Smooth muscle cell of the brain vasculature (primary cell): ENCODE measurements at places on chromosomes 6 and 20.

DNA sequence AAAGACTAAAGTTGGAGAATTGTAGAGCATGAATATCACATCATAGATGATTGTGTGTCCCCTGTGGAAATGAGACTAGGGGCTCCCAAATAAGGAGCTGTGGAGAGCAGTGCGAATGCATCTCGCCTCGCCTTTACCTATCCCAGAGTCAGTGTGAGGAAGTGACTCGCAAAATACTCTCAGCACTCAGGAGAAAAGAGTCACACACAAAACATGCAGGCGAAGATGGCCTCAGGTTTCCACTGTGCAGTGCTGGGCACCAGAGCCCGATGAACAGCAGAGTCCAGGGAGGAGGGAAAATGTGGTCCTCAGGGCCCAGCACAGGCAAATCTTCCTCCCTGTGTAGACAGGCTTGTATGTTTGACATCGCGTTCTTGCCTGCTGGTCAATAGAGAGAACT is 126.5 kb upstream of the AFDN start:
- no peak for DNase-seq

DNA sequence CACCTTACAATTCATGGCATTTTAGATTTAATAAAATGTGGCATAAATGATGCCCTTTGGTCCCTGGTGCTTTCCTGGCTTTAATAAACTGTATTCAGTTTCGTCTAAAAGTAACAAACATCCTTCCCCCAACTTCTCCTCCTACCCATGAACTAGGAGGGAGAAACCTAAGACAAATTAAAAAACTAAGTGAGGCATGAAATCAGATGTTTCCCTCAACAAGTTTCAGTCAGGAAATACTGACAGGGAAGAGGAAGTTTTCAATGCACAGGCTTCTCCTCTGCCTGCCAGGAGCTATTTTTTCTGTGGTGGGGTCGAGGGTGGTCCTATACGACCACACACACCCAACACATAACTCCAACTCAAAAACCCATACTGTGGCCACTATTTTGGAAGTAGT is 10.0 kb downstream of the HBS1L start:
- no peak for DNase-seq

DNA sequence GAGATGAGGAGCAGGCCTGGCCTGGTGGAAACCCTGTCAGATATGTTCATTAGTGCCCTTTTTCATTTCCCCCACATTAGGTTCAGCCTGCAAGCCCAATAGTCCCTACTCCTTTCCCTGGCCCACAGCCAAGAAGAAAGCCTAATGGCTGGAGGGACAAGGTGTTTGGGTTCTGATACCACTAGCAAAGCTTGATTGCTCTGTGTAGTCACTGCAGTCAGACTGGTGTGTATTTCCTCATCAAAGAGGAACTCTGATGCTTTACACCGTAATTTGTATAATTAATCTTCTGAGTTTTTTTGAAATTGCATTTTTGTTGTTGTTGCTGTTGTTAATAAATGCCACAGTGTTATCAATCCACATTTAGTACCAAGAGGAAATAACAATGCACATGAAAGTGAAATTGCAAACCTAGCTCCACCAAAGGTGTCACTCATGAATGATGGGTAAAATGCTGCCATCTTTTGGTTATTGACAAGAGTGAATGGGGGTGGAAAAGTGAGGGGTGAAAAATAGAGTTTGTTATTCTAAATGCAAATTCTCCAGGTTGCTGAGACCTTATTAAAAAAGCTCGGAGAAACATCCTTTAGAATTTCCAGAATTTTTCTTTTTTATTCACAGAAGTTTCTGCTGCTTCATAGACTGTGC is 320.2 kb upstream of the POU3F2 start:
- no peak for DNase-seq

- DNase-seq, result no peak
Measured at GRCh38 chr6:498795-499231, 107.3 kb downstream of the IRF4 start.

- no peak for DNase-seq
Measured at GRCh38 chr20:46802722-46803121, 91.9 kb upstream of the EYA2 start.

GRCh38 chr20:46073443-46073842 is 16.3 kb downstream of the NCOA5 start:
- no peak for DNase-seq

GRCh38 chr6:15981956-15982355 is 146.9 kb upstream of the MYLIP start:
- DNase-seq, result no peak

DNA sequence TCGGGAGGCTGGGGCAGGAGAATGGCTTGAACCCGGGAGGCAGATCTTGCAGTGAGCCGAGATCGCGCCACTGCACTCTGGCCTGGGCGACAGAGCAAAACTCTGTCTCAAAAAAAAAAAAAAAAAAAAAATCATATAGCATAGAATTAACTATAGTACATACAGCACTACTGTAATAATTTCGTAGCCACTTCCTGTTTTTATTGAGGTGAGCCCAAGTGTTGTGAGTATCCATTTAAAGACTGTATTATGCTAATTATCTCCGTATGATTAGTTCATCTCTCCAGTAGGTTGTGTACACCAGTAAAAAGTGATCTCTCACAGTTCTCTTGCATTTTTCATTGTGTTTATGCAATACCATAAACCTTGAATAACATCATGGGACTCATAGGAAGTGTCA is 70.6 kb downstream of the IYD start:
- no peak for DNase-seq

- no peak for DNase-seq
Measured at GRCh38 chr20:61002090-61002489, 250.0 kb upstream of the CDH4 start.
